Lower lobe of right lung (tissue), 2 donors: ENCODE measurements at places on chromosomes 16 and 17. TPM values are rescaled to one million over a fixed set of nuclear protein-coding genes. Genes with fewer than 3 reads are reported as not detected.

GRCh38 chr16:1081734-1082265 lies 9.3 kb downstream of the SSTR5 start:
- no peaks in the 10 kb centered on the region for H3K36me3 ChIP-seq
- no peak overlapping the region for H3K27ac ChIP-seq
- H3K4me1 ChIP-seq: no peaks in the 10 kb centered on the region
- DNase-seq: no peak
- H3K4me3 ChIP-seq: no peak overlapping the region
- peaks cover 66% of the 10 kb centered on the region for H3K27me3 ChIP-seq

- no peaks in the 10 kb centered on the region for H3K36me3 ChIP-seq
- H3K4me3 ChIP-seq: no peak overlapping the region
- H3K4me1 ChIP-seq: peaks cover 22% of the 10 kb centered on the region
- H3K27me3 ChIP-seq: no peaks in the 10 kb centered on the region
Observed at GRCh38 chr16:89823087-89823823, 5.0 kb upstream of the SPIRE2 start.

GRCh38 chr17:14494161-14494560 lies 193.3 kb downstream of the HS3ST3B1 start:
- no peaks in the 10 kb centered on the region for H3K27me3 ChIP-seq
- H3K27ac ChIP-seq: no peak overlapping the region
- no peak for DNase-seq
- no peak overlapping the region for H3K4me3 ChIP-seq

DNA sequence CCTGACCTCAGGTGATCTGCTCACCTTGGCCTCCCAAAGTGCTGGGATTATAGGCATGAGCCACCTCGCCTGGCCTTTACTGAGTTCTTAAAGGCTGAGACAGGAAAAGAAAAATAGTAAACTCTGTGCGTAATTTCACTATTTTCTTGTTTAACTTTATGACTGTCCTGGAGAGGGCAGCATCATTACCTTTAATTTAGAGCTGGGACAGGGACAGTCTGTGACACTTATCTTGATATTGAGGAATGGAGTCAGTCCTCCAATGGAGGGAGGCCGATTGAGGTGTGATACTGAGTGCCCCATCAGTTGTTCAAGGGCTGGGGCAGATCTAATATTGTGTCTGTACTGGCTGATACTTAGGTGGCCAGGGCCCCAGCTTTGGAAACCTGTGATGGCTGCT lies 21.5 kb upstream of the SPN start:
- H3K27me3 ChIP-seq: no peaks in the 10 kb centered on the region
- H3K4me3 ChIP-seq: no peak overlapping the region
- H3K36me3 ChIP-seq: no peaks in the 10 kb centered on the region

DNA sequence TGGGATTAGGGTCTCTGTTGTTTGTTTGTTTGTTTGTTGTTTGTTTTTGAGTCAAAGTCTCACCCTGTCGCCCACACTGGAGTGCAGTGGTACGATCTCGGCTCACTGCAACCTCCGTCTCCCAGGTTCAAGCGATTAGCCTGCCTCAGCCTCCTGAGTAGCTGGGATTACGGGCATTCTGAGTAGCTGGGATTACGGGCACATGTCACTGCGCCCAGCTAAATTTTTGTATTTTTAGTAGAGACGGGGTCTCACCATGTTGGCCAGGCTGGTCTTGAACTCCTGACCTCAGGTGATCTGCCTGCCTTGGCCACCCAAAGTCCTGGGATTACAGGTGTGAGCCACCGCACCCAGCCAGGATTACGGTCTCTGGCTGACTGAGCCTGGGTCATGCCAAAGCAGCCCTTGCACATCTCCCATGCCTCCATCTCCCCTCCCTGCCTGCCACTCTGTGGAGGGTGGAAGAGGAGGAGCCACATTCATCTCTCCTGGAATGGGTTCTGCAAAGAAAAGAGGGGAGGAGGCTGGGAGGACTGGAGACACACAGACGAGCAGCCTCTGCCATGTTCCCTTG lies 59.2 kb downstream of the BEAN1 start:
- peak overlapping the region; percentile 67 for H3K27ac ChIP-seq
- H3K36me3 ChIP-seq: no peaks in the 10 kb centered on the region
- no peak for DNase-seq
- no peaks in the 10 kb centered on the region for H3K27me3 ChIP-seq
- H3K4me1 ChIP-seq: peaks cover 23% of the 10 kb centered on the region
- H3K4me3 ChIP-seq: no peak overlapping the region

DNA sequence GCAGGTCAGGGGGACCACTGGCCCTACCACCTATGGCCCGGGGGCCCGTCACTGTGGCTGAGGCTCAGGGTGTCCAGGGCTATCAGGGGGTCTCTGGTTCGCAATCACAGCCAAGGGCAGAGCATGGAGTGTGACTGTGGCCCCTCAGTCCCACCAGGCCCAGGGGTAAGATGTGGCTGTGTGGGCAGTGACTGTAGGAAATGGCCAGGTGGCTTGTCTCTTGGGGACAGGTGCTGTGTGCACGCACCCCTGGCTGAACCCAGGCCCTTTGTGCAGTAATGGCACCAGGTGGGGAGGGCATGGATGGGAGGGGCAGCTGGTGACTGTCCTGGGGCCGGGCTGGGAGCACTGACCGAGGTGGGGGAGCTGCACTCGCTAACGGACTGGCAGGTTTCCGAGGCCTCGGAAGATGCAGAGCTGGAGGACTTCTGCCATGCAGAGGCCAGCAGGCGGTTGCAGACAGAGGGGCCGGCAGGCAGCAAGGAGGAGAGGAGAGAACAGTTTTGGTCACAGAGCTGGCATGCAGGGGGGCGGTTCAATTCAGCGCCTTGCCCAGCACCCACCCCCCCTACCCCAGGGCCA lies 18.8 kb downstream of the IL34 start:
- H3K27ac ChIP-seq: no peak overlapping the region
- H3K36me3 ChIP-seq: peaks cover 70% of the 10 kb centered on the region
- H3K4me3 ChIP-seq: no peak overlapping the region
- H3K27me3 ChIP-seq: no peaks in the 10 kb centered on the region
- no peaks in the 10 kb centered on the region for H3K4me1 ChIP-seq

DNA sequence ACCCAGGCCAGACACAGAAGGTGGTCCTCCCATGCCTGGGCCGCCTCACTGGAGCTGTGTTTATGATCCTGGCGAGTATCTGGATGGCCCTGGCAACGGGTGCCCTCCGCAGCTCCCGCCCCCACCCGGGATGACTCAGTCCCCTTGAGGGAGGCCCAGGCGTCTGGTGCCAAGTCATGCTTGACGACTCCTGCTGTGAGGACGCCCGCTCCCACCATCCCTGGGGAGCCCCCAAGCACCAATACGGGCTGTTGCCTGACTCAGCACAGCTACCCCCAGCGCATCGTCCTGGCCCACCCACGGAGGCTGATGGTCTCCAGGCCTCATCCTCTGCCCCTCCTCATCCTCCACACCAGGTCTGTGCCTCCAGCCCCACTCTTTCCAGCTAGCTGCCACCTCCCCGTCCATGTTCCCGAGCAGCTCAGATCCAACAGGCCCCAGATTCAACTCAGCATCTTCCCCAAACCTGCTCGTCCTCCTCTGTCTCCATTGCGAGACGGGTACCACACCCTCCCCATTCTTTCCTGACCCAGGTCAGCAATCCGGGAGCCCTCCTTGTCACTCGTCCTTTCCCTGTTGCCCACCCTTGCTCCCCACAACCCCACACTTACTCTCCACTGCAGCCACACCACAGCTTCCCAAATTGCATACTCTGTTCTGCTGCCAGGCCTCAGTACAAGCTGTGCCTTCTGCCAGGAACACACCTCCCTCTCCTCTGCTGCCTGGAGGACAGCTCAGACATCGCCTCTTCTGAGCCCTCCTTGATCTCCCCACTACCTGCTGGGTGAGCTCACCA lies 2.6 kb downstream of the CAMKK1 start:
- H3K27ac ChIP-seq: no peak overlapping the region
- peaks cover 3% of the 10 kb centered on the region for H3K36me3 ChIP-seq
- DNase-seq: peak; percentile 70
- no peak overlapping the region for H3K4me3 ChIP-seq
- H3K4me1 ChIP-seq: peaks cover 76% of the 10 kb centered on the region

DNA sequence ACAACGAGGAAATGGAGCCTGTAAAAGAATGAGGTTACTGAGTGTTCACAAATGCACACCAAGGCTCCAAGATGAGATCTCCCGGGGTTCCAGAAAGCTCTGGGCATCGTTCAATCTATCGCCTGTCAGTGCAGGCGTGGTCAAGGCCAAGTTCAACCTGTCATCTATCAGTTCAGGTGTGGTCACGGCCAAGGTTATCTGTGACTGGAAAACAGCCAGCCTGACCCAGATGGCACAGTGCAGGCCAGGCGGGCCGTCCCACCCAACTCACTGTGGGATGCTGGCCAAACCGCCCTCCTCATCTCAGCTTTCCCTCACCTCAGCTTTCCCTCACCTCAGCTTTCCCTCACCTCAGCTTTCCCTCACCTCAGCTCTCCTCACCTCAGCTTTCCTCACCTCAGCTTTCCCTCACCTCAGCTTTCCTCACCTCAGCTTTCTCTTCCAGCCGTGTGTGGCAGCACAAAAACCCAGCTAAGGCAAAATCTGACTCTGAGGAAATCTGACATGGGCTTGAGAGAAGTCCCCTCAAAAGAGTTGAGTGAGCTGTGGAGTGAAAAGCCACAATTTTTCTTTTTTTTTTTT lies 2.4 kb downstream of the CHMP1A start:
- no peak for DNase-seq
- peaks cover 22% of the 10 kb centered on the region for H3K4me1 ChIP-seq
- no peak overlapping the region for H3K27ac ChIP-seq
- no peaks in the 10 kb centered on the region for H3K27me3 ChIP-seq

GRCh38 chr17:42740699-42741098 lies 4.1 kb downstream of the EZH1 start:
- no peak for DNase-seq
- no peaks in the 10 kb centered on the region for H3K36me3 ChIP-seq
- H3K27me3 ChIP-seq: no peaks in the 10 kb centered on the region
- H3K4me3 ChIP-seq: no peak overlapping the region

GRCh38 chr16:8887952-8888560 lies 5.9 kb downstream of the LITAFD start:
- no peak overlapping the region for H3K27ac ChIP-seq
- peak; percentile 48 for DNase-seq
- H3K4me3 ChIP-seq: no peak overlapping the region

DNA sequence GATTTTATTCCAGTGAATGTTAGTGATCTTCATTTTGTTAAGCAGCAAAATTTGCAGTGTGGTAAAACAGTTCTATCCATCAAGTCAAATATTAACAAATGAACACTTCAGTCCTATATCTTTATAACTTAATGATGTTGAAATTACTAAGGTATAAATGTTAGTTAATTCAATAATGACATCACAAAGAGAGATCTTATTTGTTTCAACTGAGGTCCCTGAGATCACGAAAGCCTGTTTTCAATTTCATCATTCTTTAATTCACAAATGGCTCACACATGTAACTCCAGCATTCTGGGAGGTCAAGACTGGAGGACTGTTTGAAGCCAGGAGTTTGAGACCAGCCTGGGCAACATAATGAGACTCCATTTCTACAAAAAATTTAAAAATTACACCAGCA lies 13.9 kb downstream of the SMURF2 start:
- no peak overlapping the region for H3K27ac ChIP-seq
- no peak overlapping the region for H3K4me3 ChIP-seq
- DNase-seq: no peak
- H3K36me3 ChIP-seq: peaks cover 8% of the 10 kb centered on the region
- peaks cover 43% of the 10 kb centered on the region for H3K4me1 ChIP-seq

DNA sequence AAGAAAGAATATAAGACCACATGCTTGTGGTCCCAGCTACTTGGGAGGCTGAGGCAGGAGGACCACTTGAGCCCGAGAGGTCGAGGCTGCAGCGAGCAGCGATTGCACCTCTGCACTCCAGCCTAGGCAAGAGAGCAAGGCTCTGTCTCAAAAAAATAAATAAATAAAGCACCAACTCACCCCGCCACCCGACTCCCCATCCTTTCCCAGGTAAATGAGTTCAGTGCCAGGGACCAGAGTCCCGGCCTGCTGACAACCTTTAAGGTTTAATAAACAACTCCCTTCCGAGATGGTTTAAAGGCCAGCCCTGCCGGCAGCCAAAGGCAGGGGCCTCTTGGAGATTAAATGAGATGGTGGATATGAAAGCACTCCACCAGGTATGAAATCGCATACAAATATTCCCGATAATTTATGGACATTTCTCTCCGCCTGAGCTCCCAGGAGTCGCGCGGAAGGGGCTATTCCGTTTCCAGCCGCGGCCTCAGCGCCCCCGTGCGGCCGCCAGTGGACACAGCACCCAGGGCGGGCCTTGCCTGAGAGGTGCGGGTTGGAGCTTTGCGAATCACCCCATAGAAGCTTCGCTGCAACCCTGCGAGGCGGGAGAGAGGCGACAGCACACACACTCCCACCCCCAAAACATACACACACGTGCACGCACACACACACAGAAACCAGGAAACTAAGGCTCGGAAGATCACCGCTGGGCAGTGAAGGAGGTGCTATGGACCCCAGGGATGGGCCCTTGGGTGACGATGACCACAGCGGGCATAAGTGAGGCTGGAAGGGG lies 4.0 kb upstream of the RPL38 start:
- H3K27ac ChIP-seq: no peak overlapping the region
- H3K36me3 ChIP-seq: peaks cover 2% of the 10 kb centered on the region
- peaks cover 25% of the 10 kb centered on the region for H3K27me3 ChIP-seq
- peak overlapping the region; percentile 25 for H3K4me3 ChIP-seq

FAM171A2 gene
- total RNA-seq: 1.2 TPM

GRCh38 chr16:67187175-67187890 lies 2.6 kb downstream of the EXOC3L1 start:
- no peaks in the 10 kb centered on the region for H3K36me3 ChIP-seq
- no peak overlapping the region for H3K27ac ChIP-seq
- H3K4me3 ChIP-seq: no peak overlapping the region
- peaks cover 47% of the 10 kb centered on the region for H3K4me1 ChIP-seq
- H3K27me3 ChIP-seq: no peaks in the 10 kb centered on the region

MRPL58 gene
- 22.4 TPM for total RNA-seq

DNA sequence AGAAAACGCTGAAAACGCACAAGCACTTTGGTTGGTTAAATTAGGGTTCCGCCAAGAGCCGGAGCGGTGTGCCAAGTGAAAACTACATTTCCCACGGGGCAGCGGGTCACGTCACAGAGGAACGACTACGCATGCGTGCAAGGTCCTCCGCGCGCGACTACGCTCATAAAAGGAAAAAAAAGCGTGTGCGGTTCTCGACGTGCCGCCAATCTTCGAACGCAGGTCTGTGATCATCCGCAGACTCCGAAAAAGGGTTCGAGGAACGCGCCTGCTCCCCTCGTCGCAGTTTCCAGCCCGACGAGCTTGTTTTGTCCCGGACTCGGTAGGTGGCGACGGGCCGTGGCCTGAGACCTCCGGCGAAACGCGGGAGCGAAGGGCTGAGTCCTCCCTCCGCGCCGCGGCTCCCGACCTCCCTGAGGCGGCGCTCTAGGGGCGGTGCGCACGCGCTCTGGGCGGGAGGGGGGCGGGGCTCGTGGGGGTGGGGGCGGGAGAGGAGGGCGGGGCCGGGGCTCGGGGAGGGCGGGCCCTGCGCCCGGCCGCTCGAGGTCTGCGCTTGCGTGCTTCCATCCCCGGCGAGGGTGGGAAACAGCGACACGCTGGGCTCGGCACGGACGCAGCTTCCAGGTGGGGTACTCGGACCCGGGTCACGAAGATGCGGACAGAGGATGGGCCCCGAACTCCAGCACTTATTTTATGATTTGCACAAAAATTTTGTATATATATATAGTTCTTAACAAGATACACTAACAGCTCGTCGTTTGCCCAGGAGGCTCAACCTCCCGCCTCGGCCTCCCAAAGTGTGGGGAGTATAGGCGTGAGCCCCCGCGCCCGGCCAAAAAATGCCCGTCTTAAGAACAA lies at the start of gene SGF29:
SGF29 (plus strand) TSS at position 145 of the 858 bp plus-strand sequence. CDS start 27,150 bp downstream, outside the sequence.
- peak within 1 kb of the TSS; percentile 80 for H3K4me3 ChIP-seq
- H3K36me3 ChIP-seq: peaks cover 21% of the 10 kb centered on the region
- H3K4me1 ChIP-seq: peaks cover 24% of the 10 kb centered on the region
- DNase-seq: peak; percentile 94
- H3K27me3 ChIP-seq: no peaks in the 10 kb centered on the region

GRCh38 chr16:81483970-81484595 lies 39.5 kb downstream of the CMIP start:
- no peaks in the 10 kb centered on the region for H3K36me3 ChIP-seq
- H3K4me3 ChIP-seq: no peak overlapping the region
- no peak for DNase-seq

CRYBA1 gene
- total RNA-seq: not detected
